ENCODE measurements at places on chromosomes 1 and 21.

DNA sequence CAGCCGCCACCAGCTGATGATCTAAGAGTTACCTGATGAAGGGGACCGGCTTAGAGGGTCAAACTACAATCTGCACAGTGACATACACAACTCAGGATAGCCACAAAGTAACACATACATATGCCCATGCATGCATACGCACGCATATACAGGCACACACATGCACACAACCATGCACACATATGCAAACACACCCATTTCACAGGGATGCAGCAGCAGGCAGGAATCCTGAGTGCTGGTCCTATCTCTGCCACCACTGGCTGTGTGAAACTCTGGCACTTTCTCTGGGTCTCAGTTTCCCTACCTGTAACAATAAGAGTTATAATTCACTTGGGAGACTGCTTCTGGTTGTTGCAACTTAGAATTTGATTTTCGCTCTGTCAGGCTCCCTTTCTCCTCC, 520.2 kb downstream of the PTPRU start:
- no peak for DNase-seq

- no peak for DNase-seq
Measured at GRCh38 chr1:158830904-158831507, at the start of gene MNDA. Gene MNDA (plus strand): TSS chr1:158831351. CDS start chr1:158842154, 10,803 bp downstream.

DNA sequence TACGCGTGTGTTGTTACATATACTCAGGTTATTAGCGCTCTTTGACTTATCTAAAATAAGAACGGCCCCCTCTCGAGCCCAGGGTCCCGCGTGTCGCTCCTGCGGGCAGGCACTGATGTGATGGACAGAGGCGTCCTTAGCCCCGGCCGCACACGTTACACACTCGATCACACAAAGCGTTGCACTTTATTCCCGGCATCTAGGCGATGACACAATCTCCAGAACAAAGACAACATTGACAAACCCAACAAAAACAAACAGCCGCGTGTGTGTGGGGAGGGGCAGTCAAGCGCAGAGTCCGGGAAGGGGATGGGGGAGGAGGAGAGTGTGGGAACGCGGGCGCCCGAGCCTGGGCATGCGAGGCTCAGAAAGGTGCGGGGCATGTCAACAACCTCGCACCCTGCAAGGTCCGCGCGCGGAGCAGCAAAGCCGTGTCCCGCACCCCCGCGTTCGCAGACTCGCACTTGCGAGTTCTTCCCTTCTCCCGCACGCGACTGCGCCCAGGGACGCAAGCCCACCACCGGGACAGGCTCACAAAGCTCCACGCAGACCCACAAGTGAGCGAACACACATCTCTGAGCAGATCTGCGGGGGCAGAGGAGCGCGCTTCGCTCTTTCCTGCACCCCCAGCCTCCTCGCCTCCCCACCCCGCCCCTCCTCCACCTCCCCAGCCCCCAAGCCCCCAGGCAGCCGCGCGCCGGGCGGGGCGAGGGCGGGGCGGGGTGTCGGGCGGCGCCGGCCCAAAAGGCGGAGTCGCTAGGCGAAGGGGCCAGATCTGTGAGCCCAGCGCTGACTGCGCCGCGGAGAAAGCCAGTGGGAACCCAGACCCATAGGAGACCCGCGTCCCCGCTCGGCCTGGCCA, at the start of gene EFNA1:
TSS of gene EFNA1 (plus strand) at position 772 of the 862 bp plus-strand sequence. CDS start 102 bp downstream, outside the sequence.
- DNase-seq = no peak

GRCh38 chr1:220699044-220699443, 8.9 kb downstream of the C1orf115 start:
- no peak for DNase-seq

- DNase-seq = no peak
Measured at GRCh38 chr1:61591351-61591750, 133.6 kb downstream of the TM2D1 start.

DNA sequence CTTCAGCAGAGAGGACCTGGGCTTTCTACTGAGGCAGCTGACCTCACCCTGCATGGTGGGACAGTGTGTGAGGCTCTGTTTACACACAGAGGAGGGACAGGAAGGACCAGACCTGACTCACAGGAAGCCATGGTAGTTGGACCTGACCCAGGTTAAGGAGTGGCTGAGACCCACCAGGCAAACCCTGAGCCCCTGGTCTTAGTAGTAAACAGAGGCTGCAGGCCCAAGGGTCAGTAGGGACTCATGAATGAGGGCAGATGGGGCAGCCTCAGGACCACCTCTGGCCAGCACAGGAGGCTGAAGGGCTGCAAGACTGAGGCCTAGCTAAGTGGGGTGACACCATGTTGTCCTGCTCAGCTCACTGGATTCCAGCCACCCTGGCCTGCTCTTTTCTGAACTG, 273.2 kb downstream of the GRIK3 start:
- no peak for DNase-seq

DNA sequence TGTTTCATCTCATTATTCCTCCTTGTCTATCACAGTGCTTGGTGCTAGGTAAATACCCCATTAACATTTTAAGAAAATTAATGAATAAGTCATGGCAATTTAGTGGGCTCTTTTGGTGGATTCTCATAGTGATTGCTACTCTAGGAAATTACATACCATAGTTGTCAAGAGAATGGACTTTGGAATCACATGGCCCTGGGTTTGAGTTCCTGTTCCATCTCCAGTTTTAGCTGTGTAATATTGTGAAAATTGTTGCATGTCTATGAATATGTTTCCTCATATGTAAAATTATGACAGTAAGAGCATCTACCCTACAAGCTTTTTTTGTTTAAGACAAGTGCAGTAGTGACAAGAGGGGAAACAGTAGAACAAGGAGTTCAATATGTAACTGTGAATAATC, 20.7 kb downstream of the WDTC1 start:
- DNase-seq = no peak

GRCh38 chr1:168755800-168756418, 26.9 kb upstream of the DPT start:
- no peak for DNase-seq

GRCh38 chr1:45643978-45644377, 20.1 kb upstream of the CCDC17 start:
- no peak for DNase-seq

- no peak for DNase-seq
Measured at GRCh38 chr1:117696561-117696960, 90.7 kb downstream of the TENT5C start.

- DNase-seq = no peak
Measured at GRCh38 chr1:30906631-30907441, 1.7 kb downstream of the SDC3 start.

DNA sequence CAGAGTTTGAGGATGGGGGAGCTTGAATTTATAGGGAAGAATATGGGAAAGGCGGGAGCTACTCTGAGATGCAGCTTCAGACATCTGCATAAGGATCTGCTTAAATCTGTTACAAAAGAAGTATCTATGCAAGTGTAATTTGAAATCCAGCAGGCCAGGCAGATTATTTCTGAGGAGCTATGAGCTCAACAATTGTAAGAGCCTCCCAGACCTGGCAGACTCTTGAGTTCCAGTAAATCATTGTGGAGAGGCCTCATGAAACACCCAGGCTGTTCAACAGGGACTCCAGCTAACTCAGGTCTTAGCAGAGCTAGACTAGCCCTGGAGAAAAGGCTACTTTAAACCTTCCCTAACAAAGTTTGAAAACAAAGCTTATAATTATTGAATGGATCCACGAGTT, 647.5 kb upstream of the CHRM3 start:
- DNase-seq = no peak

DNA sequence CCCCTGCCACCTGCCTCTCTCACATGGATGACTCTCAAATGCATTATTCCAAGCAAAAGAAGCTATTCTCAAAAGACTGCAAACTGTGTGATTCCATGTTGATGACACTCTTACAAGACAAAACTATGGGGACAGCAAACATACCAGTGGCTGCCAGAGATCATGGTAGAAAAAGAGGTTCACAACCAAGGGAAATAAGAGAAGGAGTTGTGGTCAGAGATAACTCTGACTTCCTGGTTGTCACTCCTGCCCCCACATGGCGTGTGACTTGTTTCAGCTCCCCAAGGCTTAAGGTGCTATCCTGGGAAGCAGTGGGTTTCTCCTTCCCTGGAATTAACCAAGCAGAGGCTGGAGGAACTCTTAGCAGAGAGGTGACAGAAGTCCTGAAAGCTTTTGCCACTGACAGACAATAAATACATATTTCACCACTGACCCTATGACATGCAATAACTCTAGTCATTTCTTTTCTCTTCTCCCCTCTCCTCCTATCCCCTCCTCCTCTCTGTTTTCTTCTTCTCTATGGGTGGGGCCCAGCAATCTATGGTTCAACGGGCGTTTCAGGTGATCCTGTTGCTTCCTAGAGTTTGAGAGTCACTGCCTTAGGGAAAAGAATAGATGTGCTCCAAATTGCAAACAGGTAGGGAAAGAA, 185.1 kb downstream of the FCRL5 start:
- DNase-seq = no peak

- DNase-seq = no peak
Measured at GRCh38 chr1:185017338-185017737, 28.0 kb upstream of the RNF2 start.

GRCh38 chr1:168772428-168773060, 43.5 kb upstream of the DPT start:
- no peak for DNase-seq

DNA sequence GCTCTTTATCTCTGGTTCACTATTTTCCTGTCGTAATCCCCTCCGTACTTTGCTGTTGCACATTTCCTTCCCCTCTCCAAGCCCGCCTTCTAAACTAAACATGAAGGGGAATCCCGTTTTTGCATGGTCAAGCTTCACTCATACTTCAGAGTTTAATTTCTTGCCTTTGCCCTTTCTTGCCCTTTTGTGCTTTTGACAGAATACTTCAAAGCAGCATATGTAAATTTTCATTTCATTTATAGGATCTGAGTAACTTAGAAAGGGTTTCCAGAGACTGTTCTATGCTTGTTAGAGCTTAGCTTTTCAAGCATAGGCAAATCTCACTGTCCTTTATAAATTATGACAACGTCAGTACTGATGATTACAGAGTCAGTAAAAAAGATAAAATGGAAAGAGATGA, 27.7 kb downstream of the SPATA45 start:
- no peak for DNase-seq

DNA sequence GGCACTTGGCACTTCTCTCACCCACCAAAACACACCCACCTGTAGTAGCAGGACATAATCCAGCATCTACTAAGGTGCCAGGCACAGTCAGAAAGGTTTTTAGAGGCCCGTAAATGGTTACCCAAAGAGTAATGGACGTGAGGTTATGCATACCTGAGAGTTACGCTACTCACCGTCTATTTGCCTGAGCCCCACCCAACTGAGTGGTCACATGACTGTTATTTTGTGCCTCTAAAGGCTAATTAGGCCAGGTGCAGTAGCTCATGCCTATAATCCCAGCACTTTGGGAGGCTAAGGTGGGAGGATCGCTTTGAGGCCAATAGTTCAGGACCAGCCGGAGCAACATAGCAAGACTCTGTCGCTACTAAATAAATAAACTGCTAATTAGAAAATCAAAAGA, 11.0 kb downstream of the LMX1A start:
- DNase-seq = no peak

- DNase-seq = no peak
Measured at GRCh38 chr1:93773049-93773838, 91.6 kb upstream of the BCAR3 start.

DNA sequence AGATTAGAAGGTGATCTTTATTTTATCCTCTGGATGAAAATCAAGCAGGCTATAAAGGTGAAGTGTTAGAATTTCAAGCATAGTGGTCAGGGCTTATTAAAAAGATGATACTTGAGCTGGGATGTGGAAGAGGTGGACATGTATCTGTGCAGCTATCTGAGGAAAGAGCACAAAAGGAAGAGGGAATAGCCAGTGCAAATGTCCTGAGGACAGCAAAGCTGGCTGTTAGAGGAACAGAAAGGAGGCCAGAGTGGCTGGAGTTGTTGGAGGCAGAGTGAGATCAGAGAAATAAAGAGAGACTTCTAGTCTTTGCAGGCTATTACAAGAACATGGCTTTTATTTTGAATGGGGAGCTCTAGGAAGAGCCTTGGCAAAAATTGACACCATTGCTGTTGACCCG, 4.4 kb upstream of the SERTAD4 start:
- no peak for DNase-seq

DNA sequence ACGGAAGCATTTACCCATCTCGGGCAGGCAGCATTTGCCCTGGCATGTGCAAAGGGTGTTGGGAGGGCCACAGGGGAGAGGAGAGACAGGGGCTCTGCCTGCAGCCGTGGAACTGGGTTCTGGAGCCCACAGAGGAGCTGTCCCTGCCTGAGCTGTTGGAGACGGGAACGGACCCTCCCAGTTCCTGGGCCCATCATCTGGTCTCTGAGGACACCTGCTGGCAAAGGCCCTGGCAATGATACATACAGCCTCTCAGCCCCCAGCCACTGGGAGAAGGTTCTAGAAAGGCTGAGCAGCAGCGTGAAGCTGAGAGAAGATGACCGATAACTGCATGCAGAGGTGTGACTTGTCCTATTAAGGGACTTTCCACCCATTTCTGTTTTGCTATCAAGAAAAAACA, 31.4 kb downstream of the FAAP20 start:
- no peak for DNase-seq

- no peak for DNase-seq
Measured at GRCh38 chr1:187551061-187551460, 722.3 kb downstream of the PLA2G4A start.

DNA sequence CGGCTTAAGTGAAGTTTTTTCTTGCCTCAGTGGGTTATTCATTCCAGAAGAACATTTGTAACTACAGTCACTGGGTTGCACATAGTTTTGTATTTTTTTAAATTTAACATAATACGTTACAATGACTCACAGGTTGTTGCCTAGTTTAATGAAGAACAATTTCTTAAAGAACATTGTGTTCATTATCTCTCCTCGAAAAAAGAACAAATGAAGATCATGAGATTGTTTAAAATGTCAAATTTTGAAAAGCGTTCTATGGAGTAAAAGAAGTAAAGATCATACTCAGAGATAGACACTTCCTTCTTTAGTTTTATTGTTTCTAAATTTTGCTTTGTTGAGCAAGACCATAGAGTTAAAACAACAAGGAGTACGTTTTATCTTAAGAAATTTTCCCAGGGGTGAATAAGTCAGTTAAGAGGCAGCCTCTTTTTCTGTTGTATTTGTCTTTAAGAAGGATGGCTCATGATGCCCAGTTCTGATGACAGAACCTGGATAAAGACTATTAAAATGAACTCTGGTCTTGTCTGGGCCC, 10.5 kb upstream of the SLAMF1 start:
- no peak for DNase-seq

- DNase-seq = no peak
Measured at GRCh38 chr1:64745181-64745985, 508 bp downstream of the RAVER2 start.

DNA sequence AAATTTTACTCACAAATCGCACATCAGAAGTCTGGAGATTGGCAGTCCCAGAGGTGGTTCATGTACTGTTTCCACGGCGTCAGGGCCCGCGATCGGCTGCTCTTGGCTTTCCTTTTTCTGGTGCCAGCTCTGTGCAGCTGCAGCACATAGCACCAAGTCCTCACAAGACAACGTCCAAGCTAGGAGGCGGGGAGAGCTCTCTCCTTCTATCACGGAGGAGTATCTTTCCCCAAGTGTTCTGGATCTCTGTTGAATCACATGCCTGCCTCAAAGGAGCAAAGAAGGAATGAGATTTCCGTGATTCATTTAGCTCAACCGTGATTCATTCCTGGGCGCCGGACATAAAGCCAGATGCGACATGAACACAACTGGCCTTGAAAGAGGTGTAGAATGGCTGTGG, 25.5 kb downstream of the MT1HL1 start:
- no peak for DNase-seq
